ENCODE measurements at places on chromosomes 1 and 21.

DNA sequence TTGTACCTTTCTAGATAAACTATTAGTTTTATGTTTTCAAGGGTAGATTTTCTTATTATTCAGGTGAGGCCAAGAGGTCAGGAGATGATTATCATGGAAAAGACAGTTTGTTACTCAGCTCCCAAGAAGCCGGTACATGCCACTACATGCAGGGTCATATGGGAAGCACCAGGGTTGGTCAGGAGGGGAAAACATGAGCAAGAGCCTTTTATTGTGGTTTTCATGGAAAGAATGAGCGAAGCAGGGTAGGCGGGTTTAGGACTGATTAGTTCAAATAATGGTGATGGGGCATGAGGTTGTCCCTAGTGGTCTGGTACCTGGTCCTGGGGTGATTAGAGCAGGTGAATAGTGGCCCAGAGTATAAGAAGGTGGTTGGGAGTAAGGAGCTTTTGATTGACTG is 189.9 kb downstream of the APP start:
- no peak for DNase-seq

GRCh38 chr1:218164930-218165700 is 120.0 kb upstream of the RRP15 start:
- peak; percentile 20 for DNase-seq

DNA sequence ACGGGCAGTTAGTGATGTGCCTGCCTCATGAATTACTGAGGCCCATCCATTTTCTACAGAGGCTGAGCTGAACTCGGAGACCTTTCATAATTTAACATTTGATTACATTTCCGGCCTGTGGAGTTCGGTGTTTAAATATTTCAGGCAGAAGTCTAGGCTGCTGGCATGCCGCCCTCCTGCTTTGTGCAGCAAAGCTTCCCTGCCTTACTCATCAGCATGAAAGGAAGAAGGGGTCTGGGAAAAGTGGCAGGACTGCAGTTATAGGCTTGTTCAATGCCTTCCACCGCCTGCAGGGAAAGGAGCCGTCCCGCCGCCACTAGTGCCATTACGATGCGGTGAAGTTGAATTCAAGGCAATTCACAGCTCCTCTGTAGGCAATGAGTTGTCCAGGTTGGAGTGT is 527.9 kb downstream of the NPHP4 start:
- DNase-seq, result no peak

GRCh38 chr1:17059391-17060305 is 5.8 kb upstream of the SDHB start:
- peak; percentile 51 for DNase-seq

GRCh38 chr1:29806646-29807319 is 570.5 kb downstream of the PTPRU start:
- DNase-seq, result no peak

DNA sequence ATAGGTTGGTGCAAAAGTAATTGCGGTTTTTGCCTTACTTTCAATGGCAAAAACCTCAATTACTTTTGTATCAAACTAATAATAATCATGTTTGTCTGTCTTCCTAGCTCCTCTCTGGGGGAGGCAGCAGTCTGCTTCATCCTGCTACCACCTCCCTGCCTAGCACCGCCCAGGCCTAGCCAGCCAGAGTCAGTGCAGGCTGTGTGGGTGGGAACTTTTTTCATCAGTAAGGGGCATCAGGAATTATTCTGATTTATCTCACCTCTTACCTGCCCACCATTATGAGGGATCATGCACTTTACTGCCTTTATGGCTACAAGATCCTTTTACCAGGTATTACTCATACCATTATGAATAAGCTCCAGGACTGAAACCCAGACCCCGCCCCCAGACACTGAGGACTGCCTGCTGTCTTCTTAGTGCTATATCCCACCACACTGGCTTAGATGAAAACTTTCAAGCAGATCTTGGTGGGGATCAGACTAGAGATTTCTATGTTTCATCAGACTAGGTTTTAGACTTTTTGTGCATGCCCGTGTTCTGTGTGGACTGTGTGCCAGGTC is 116.4 kb downstream of the PBX1 start:
- DNase-seq, result peak; percentile 40

GRCh38 chr1:216723274-216723780 is at the start of gene ESRRG:
Gene ESRRG (minus strand): TSS chr1:216723429. CDS start chr1:216723299, 130 bp downstream.
- no peak for DNase-seq
